ENCODE measurements at places on chromosomes 12 and 14.

DNA sequence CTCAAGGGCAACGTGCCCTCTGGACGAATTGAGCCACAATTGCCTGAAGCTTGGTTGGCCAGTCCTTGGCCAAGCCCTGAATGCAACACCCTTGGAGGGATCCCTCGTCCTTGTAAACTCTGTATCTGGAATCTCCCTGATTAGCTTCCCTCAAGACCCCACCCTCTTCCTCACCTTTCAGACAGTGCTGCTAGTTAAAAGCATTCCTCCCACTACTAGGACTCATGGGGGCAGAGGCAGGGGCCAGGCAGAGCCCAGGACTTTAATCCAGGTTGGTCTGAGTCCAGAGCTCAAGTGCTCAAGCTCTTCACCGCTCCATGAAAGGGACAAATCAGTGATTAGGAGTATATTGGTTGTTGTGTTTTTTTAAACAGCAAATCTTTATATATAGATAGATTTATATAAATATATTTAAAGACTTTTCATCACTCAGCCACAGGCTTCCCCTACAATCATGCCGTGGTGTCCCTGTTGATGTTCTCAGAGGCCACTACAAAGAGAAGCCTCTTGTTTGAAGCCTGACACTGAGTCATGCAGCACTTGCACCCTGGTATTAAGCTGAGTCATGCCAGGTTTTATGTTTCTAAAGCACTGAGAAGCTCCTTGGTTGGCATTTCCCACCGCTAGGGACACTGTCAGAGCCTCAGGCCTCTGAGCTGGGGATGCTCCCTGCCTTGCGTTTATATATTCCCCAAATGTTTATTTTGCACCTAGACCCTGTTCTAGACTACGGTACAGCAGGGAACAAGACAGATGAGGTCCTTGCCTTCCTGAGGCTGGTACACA is 53.8 kb upstream of the GSC start:
- DNase-seq: no peak

GRCh38 chr14:73634011-73634833 is 10.6 kb upstream of the DNAL1 start:
- no peak for DNase-seq

GRCh38 chr14:30218907-30219306 is 291.3 kb upstream of the PRKD1 start:
- DNase-seq: no peak

GRCh38 chr14:46840944-46841720 is 189.6 kb upstream of the RPL10L start:
- DNase-seq: no peak

DNA sequence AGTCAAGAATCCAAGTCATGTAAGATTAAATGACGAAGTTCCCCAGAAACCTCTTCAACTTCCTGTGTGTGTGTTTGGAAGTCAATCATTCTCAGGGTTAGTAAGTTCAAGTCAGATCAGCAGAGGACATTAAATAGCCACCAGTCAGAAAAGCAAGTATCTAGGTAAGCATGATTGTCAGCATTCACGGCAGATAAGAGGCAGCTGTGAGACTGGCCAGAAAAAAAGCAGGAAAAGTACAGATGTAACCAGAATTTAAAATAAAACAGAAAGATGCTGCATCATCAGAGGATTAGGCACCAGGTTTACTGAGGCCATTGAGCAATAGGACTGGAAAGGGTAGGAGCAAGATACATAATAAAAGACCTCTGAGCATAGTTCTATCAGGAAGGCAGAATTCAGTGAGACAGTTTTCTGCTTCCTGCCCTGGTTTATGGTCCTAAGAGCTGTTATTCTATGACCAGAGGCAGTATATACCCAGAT is 606.9 kb downstream of the FSCB start:
- no peak for DNase-seq

- no peak for DNase-seq
These were observed 64.7 kb upstream of the GNPNAT1 start for GRCh38 chr14:52856139-52856538.

DNA sequence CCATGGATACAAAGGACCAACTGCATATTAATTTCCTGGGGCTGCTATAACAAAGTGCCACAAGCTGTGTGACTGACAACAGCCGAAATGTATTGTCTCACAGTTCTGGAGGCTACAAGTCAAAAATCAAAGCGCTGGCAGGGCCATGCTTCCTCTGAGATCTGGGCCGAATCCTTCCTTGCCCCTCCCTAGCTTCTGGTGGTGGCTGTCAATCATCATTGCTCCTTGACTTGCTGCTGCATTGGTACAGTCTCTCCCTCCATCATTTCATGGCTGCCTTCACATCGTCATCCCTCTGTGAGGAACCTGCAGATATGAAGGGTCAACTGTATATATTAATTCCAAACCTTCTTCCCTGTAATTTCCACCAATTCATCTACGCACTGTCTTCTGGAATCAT is 118.3 kb downstream of the EXOC5 start:
- no peak for DNase-seq

GRCh38 chr14:100723135-100723829 is 3.4 kb upstream of the DLK1 start:
- DNase-seq: no peak

- DNase-seq: no peak
These were observed 40.1 kb upstream of the MTERF2 start for GRCh38 chr12:107026806-107027635.

- DNase-seq: no peak
These were observed 126.3 kb downstream of the RALGAPA1 start for GRCh38 chr14:35682802-35683201.

GRCh38 chr14:76117789-76118484 is 33.8 kb upstream of the GPATCH2L start:
- no peak for DNase-seq

- DNase-seq: peak; percentile 68
These were observed 18.4 kb upstream of the SRGAP1 start for GRCh38 chr12:63826006-63826585.

DNA sequence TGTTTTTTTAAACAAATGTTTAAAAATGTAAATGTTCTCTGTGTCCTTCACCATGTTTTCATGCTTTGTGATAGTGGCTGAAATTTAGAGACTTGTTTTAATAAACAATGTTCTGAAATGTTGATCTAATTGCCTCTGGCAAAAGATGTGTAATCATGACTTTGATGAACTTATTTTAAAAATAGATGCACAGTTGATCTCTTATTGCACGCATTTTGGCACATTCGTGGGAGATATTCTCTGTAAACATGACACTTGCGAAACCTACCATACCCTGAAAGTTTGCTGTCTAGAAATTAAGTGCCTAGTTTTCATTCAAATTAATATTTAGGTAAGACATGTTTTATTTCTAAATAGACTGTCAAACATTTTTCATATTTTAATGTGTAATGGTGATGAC is 119.7 kb upstream of the DNM1L start:
- DNase-seq: no peak

DNA sequence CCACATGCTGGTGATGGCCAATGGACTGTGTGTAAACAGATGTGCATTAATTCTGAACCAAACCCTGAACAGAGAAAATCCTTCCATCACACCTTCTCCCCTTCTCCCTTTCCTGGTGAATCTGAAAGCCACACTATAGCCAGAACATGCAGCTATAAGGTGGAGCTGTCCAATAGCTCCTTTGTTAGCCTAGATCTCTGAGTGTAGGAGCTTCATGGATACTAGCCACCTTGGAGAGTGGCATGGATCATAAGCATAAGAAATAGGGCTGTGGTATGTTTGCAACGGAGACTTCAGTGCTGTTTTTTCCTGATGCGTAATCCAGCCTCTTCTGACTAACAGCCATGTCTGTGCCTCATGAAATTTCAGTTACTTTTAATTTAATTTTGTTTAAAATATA is 364.5 kb downstream of the BTG1 start:
- no peak for DNase-seq

DNA sequence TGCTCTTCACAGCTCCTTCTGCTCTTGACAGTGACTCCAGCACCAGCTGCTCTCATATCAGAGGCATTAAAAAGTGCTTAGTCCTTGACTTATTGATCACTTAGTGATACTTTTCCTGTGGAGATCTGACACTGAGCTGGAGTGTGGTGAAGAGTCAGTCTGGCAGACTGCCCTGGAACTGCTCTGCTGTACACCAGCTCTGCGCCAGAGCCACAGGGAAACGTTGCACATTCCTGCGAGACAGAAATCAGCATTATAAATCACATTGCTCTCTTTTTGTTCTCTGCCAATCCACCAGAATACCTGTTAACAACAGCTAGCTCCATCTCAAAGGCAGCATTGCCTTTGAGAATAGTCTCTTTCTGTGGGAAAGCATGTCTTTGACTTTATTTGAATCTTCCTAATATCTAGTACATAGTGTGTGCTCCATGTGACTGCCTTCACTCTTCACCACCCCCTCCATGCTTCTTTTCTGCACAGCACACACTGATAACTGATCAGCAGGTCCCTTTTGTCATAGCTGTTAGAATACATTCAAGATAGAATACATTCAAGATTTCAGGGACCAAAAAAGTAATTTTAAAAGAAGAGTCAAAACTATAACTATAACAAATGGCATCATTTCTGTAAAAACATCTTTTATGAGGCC is 48.2 kb upstream of the VSX2 start:
- no peak for DNase-seq

DNA sequence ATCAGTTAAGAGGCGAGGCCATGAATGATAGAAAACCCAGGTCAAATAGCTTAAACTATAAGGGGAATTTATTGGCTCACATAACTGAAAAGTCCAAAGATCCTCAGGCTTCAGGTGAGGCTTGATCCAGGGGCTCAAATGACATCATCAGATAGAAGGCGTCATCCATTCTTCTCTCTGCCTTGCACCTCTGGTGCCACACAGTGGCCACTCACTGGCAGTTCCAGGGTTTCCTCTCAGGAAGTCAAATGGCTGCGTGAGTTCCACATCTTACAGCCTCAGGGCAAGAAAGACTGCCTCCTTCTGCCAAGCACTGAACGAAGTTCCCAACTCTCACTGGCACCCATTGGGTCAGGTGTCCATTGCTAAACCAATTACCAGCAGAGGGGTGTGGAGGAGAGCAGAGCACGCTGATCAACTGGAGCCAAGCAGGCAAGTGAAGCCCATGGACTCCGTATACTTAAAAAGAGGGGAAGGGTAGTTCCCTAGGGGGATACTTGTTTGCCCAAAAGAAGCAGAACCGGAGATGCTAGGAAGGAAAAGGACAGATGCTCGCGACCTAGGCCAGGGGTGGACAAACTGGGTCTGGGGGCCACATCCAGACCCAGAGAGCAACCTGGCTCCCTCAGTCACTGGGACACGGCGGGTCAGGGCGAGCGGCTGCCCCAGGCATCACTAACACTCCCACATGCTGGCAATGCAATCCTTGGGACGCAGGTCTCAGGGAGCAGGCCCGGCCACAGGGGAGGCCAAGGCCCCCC is 69.3 kb downstream of the SERPINA3 start:
- DNase-seq: peak; percentile 64

GRCh38 chr12:7624478-7624877 is 41.2 kb downstream of the APOBEC1 start:
- no peak for DNase-seq

DNA sequence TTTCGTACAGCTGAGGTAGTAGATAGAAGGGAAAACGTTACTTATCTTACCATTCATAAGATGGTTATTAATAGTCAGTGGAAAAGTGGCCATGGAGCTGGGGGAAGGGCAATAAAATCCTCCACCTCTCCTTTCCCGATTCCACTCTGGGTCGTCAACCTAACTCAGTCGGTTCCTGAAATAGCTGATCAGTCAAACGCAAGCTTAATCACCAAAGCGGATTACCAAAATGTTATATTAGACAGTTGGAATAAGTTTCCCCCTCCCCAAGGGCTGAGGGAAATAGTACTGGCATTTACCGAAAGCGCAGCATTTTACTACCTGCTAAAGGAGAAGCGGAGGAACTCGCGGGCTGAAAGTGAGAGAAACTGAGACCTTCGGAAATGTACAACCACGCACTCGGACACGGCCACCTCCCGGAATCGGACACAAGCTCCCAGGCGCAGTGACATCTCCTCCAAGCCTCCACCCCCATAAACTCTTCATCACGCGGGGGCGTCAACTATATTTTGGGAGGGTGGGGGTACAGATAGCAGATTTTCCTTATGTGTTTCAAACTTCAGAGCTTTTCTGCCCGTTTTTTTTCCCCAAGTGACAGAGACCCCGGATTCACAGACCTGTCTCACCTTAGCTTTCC is 1.2 kb downstream of the PPM1H start:
- peak; percentile 54 for DNase-seq

- DNase-seq: peak; percentile 85
These were observed 13.9 kb upstream of the KRT86 start for GRCh38 chr12:52260361-52261207.

DNA sequence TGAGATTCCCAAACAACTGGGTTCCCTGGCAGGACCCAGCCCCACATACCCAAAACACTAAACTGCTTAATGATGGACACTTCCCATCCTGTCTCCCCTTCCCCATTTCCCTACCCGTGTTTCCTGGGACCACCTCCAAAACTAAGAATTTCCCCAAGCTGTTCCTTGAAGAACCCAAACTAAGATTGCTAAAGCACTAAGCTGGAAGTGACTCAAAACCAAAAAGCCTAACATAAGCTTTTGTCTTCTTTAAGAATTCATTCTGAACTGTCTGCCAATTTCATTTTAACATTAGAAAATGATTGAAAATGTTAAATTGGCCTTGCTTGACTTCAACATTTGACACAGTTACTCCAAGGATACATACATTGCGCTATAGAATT is 29.5 kb upstream of the STAB2 start:
- DNase-seq: no peak

DNA sequence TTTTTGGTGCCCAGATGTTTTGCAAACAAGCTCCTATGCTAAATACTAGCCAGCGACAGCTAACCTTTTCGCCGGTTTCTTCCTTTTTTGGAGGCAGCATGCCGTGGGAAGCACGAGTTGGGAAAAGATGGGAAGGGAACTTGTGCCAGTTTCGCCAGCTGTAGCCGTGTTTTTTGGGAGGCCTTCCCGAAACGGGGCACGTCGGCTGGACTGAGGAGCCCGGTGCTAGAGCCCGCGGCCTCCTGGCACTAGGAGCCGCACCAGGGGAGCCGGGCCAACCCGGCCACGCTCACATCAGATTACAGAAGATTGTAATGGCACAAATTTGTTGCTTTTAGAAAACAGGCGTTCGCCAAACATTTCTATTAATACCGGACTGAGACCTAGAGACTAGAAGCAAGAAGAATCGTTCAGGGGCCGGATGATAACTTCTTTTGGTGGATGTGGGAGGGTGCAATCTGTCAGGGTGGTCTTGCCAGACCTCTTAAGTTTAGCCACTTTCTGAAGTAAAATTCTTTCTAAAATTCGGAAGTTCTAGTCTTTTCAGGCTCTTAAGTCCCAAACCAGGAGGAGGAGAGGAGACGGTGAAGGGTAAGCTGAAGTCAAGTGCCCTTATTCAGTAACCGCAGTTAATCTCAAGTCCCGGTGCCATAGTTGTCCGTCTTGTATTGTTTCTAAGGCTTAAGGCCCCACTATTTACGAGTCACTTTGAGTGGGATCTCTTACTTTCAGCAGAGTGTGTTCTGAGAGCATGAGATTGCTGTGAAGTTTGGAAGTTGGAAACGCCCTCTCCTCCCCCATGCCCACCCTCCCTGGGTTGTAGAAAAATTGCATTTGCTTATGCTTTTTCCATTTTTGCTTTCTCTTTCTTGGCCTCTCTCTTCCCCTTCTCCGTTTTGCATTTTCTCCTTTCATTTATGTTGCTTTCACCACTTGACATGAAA is 1.3 kb downstream of the RASSF3 start:
- peak; percentile 50 for DNase-seq

Measured in hematopoietic multipotent progenitor cell treated with erythropoietin and hydrocortisone succinate and interleukin-3 and kit ligand, for 4 days (in vitro differentiated cells).